ENCODE measurements at places on chromosomes 16 and 17.
A peak's percentile ranks its signal among the peaks of the same experiment; 100 is the strongest.

DNA sequence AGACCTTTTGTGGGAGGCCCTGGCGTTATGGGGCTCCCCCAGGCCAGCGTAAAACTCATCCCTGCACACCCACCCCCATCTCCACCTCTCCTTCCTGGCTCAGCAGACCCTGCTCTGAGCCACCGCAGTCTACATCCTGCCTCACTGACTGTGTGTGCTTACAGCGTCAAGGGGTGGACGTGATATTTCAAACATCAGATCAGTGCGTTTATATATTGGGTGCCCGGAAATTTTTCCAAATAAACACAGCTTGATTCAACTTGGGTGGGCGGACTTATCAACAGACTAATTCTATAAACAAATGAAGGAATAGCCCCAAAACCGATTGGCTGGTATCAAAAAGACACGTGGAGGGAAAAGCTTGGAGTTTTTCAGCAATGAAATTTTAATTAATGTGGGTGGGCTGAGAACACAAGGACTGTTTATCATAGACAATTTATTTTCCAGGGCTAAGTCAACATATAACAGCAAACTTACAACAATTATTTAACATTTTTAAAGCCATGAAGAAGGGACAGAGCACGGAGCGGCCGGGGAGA is at the start of gene FOXL1:
Gene FOXL1, plus strand, starts transcription at position 489 of the 539 bp plus-strand sequence. CDS start 175 bp downstream, outside the sequence.
- no peak for DNase-seq

DNA sequence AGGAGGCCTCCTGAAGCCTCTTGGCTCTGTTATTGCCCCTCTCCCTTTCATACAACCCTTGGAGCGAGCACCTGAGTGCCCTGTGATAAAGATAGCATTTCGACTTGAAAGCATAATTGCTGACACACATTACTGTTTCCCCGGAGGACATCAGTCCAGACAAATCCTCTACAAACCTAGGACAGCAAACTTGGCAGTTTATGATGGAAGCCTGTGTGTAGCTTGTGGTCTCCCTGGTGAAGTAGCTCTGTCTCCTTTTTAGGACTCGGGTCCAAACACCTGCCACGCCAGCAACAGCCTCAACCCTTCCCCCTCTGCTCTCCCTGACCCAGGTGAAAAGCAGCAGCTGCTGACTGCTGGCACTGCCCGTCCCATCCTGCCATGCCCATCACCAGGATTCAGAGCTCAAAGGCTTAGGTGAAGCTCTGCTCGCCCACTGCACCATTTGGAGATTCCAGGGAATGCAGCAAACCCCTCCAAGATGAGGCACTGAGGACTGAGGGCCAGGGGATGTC is 55.9 kb downstream of the IRX6 start:
- no peak for DNase-seq

DNA sequence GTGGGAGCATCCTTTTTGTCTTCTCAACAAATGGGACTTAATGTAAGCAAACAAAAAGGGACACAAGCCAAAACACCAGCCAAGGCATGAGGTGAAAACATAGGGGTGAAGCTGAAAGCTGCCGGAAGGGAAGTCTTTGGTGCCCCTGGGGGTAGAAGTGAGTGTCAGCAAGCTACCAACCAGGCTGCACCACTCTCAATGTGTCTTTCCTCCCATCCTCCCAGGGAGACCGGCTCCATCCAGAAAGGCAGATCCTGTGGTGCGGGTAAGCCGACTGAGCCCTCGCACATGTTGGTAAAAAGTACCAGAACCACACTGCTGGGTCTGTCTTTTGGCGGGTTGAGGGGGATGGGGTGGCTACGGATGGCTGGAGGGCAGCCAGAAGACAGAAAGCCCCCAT is 52.0 kb upstream of the SREBF1 start:
- no peak for DNase-seq

DNA sequence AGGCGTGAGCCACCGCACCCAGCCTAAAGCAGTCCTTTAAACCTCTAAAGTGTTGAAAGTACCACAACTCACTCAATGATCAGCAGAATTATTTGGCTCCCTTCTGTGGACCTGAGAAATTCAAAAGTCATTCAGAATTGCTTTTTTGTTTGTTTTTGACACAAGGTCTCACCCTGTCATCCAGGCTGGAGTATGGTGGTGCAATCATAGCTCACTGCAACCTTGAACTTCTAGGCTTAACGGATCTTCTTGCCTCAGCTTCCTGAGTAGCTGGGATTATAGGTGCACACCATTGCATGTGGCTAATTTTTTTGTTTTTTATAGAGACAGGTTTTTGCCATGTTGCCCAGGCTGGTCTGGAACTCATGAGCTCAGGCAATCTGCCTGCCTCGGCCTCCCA is 44.3 kb downstream of the TRAF4 start:
- DNase-seq, result no peak

DNA sequence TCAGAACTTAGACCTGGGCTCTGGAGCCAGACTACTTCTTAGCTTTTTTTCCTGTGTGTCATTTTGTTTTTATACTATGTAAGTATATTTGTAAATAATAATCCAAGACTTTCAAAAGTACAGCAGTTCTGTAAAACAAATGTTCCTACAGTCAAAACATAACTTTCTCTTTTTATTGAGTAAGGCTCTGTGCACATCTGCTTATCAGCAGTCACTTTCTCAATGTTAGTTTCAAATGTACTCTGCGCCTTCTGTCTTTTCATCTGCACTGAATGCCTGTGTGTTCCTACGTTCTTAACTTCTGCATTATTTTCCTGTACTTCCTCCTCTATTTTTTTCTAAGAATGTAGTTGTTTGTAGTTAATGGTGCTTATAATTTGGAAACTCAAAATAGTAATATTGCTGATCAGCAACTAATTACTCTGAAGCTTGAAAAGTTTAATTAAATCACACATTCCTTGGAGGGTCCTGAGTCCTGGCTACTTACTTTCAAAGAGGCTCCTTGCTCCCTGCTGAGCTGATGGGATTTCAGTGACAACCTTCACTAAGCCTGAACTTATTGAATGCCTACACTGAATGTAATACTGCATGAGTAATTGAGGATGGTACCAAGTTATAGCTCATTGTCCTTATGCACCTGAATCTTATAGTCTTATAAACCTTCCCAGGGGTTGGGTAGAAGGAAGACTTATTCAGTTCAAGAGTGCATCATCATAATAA is 329.9 kb downstream of the KCNJ2 start:
- DNase-seq, result no peak

GRCh38 chr16:85750146-85750826 is 610 bp downstream of the C16orf74 start:
- peak; percentile 91 for DNase-seq

DNA sequence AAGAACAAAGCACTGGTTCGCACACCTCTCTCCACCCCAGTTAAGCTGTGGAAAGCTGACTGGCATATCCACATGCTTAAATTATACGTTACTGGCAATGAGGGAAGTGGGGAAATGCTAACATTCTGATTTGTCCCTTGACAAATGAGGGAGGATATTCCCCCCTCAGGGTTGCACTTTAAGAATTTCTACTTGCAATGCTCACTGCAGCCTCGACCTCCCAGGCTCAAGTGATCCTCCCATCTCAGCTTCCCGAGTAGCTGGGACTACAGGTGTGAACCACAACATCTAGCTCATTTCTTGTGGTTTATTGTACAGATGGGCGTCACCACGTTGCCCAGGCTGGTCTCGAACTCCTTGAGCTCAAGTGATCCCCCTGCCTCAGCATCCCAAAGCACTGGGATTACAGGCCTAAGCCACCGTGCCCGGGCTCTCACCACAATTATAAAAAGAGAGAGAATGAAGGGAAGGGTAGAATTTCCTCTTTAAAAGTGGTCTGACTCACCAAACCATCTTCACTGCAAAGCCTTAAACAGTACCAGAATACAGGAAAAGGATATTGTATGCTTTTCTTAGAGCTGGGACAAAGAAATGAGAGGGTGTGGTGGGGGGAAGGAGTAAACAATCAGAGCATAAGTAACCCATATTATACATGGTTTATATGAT is 38.9 kb downstream of the KANSL1 start:
- no peak for DNase-seq

DNA sequence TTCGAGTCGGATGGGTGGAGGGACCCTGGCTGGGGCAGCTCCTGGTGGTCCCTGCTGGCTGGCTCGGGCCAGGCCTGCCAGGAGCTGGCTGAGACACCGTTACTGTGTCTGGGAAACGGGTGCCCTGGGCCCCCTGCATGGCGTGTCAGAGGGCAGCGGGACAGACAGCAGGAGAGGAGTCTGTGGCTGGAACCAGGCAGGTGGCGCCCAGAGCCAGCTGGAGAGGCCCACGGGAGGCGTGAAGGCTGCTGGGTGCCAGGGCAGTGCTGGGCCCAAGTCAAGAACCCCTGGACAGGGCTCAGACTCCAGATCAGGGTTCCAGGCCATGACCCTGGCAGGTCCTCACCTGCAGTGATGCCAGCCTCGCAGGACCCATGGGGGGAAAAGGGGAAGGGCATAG is 16.6 kb downstream of the SOX8 start:
- DNase-seq, result no peak

GRCh38 chr16:65070831-65071432 is 50.9 kb downstream of the CDH11 start:
- DNase-seq, result peak; percentile 27

DNA sequence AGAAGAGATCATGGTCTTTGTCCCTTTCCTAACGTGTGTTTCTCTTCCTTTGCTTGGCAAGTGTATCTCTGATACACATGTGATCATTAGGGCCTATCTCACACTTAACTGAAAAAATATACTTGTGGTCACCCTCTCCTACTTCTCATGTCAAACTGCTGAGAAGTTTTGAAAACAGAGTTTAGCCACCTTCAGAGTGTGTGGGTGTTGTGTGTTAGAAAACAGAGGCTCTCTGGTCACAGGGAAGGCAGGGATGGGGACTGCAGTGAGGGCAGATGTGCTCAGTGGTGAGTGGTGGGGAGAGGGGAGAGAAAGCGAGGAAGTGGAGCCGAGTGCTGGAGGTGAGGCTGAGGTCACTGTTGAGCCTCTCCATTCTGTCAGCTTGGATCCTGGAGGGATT is 29.4 kb downstream of the GRB7 start:
- DNase-seq, result no peak

DNA sequence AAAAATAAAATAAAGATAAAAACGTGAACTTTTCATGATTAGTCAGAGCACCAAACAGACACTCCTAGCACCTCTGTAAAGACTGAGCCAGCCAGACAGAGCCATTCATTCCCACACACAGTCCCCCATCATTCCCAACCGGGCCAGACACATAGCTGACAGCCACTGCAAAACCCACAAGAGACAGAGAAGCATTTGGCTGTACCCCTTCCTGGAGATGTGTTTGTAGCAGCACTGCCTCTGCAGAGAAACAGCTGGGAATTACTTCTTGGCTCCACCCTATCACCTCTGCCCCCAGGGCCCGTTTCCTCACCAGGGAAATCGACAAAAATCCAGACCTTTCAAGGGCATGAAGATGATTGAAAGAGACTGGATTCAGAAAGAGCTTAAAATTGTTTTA is 46.4 kb downstream of the MYH11 start:
- no peak for DNase-seq

- no peak for DNase-seq
These were observed 92.6 kb downstream of the CLEC16A start for GRCh38 chr16:11036868-11037410.

GRCh38 chr17:9890124-9890523 is 14.9 kb downstream of the RCVRN start:
- peak; percentile 51 for DNase-seq

GRCh38 chr17:17860766-17861107 is 24.0 kb upstream of the SREBF1 start:
- no peak for DNase-seq

DNA sequence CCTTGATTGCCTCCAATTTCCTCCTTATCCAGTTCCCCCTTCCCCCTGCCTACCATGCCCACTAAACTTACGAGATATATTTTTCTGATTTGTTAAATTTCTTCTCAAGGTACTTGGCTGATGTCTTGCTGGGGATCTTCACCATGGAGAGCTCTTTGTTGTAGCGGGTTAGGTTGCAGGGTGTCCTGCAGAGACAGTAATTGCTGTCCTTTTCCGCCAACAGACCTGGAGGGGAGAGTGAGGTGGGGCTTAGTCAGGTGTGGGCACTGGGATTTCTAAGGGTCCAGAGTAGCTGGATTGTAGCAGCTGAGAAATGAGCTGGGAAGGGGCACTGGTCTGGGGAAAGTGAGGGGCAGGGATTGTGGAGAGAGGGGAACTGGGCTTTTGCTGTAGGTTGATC is 32.1 kb downstream of the SPACA3 start:
- no peak for DNase-seq

All from HTR-8/SVneo (cell line).